ENCODE measurements at places on chromosomes 16 and 17.
A peak's percentile ranks its signal among the peaks of the same experiment; 100 is the strongest.

GRCh38 chr16:88816736-88817535 lies 5.2 kb upstream of the APRT start:
- no peak for DNase-seq

- DNase-seq: no peak
Observed at GRCh38 chr16:12732600-12732999, 71.1 kb downstream of the CPPED1 start.

- no peak for DNase-seq
Observed at GRCh38 chr17:27449541-27449940, 6.7 kb upstream of the KSR1 start.

DNA sequence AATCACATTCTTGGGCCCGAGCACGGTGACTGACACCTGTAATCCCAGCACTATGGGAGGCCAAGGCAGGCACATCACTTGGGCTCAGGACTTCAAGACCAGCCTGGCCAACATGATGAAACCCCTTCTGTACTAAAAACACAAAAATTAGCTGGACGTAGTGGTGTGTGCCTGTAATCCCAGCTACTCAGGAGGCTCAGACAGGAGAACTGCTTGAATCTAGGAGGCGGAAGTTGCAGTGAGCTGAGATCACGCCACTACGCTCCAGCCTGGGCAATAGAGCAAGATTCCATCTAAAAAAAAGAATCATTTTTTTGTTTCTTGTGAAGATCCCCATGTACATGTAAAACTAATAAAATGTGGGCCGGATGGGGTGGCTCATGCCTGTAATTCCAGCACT lies 53.1 kb upstream of the ATF7IP2 start:
- DNase-seq: no peak

GRCh38 chr17:77906377-77906871 lies 52.1 kb upstream of the TNRC6C start:
- peak; percentile 42 for DNase-seq

- DNase-seq: no peak
Observed at GRCh38 chr17:3773511-3773910, 27.5 kb downstream of the ITGAE start.

GRCh38 chr16:82995924-82996441 lies 369.2 kb downstream of the CDH13 start:
- DNase-seq: no peak

GRCh38 chr17:29945281-29945680 lies 3.8 kb downstream of the EFCAB5 start:
- DNase-seq: no peak

DNA sequence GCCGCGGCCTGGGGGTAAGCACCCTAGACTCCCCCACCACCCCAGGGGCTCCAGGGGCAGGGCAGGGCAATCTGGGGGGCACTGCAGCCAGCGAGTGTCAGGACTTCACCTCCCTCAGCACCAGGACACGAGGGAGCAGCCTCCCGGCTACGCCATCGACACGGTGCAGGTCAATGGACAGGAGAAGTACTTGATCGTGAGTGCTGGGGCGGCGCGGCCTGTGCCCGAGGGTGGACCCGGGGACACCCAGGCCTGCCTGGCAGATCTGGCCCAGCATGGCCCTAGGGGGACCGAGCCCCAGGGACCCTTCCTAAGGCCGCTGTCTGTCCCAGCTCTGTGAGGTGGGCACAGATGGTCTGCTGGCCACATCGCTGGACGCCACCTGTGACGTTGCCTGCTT lies 3.1 kb upstream of the RHBDL1 start:
- DNase-seq: no peak

GRCh38 chr16:65061935-65062518 lies 59.8 kb downstream of the CDH11 start:
- DNase-seq: no peak

GRCh38 chr17:3526971-3527370 lies 30.6 kb downstream of the TRPV3 start:
- DNase-seq: no peak

GRCh38 chr17:67411397-67411796 lies 34.3 kb downstream of the PITPNC1 start:
- no peak for DNase-seq

- no peak for DNase-seq
Observed at GRCh38 chr16:24847358-24847664, 1.5 kb downstream of the SLC5A11 start.

DNA sequence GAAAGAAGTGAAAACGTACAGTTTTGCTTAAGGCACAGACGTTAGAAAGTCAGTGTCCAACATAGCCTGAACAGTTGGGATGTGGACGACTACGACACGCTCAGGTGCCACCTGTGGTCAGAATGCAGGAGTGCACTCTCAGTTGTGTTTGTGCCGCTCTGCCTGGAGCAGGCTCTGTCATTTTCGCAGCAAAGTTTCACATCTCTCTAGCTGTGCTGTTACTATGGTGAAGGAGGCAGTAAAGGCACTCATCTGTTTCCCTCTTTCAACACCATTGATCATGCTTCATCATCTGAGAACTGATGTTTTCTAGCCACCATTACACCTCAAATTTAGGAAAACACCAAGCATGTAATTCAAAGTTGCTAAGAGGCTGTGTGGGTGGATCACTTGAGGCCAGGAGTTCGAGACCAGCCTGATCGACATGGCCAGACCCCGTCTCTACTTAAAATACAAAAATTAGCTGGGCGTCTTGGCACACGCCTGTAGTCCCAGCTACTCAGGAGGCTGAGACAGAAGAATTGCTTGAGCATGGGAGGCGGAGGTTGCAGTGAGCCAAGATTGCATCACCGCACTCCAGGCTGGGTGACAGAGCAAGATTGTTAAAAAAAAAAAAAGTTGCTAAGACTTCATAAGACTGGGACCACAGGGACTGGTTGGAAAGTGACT lies 44.9 kb upstream of the DNAJA2 start:
- peak; percentile 12 for DNase-seq

DNA sequence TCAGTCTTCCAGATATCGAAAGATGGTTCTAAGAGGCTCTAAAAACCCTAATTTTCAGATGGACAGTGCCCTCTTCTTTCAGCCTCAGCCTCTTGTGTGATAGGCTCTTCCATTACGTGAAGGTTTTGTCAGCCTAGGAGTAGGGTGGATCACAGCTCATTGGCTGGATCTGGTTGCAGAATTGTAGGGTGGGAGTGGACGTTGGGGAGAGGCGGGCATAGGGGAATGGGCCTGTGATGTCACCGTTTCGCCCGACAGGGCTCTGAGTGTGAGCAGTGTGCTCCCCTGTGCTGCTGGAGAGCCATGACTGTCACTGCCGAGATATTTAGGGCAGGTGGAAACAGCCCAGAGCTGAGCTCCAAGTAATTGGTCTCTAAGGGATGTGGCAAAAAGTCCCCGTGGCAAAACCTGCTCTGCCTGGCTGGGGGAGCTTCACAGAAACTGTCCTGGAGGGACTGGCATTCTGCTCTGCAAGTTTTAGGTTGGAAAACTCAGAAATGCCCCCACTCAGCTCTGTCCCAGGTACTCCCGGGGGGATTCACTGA lies 6.2 kb upstream of the WFIKKN1 start:
- DNase-seq: no peak

- no peak for DNase-seq
Observed at GRCh38 chr17:7095625-7096024, 15.6 kb upstream of the CLEC10A start.

- DNase-seq: no peak
Observed at GRCh38 chr16:88726408-88726749, 20.1 kb downstream of the CTU2 start.

- no peak for DNase-seq
Observed at GRCh38 chr17:74270333-74270732, 3.7 kb upstream of the DNAI2 start.

DNA sequence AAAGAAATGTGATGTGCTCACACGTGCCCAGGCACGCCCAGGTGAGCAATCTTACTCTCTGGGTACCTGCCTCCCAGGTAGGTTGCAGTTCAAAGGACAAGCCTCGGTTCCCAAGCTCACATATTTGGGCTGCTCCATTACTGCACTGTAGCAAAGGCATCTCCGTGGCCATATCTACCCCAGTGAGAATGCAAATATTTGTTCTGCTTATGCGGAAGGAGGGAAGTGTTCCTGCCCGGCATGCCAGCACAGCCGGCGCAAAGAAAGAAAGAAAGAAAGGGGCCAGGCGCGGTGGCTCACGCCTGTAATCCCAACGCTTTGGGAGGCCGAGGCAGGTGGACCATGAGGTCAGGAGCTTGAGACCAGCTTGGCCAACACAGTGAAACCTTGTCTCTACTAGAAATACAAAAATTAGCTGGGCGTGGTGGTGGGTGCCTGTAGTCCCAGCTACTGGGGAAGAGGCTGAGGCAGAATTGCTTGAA lies 30.7 kb downstream of the SLC43A2 start:
- DNase-seq: no peak

GRCh38 chr16:28319476-28320022 lies 27.2 kb downstream of the SBK1 start:
- DNase-seq: no peak

GRCh38 chr17:71033336-71033735 lies 864.0 kb downstream of the KCNJ2 start:
- no peak for DNase-seq

GRCh38 chr16:31007684-31008083 lies 2.8 kb downstream of the STX1B start:
- no peak for DNase-seq

- no peak for DNase-seq
Observed at GRCh38 chr17:61411011-61411260, 11.3 kb downstream of the TBX2 start.

DNA sequence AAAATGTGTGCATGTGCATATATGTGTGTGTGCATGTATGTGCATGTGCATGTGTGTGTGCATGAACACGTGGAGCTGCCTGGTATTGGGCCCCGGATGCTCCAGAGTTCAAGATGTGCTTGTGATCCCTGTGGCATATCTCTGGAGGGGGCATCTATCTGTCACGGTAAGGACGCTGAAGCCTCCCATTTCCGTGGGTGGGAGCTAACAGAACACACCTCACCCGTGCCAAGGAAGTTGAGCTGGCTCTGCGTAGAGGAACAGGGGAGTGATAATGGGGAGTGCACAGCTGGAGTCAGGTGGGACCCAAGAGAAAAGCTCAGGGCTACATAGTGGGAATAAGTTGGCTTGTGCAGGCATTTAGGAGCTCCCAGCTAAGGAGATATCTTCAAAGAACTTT lies 12.7 kb downstream of the ELMO3 start:
- no peak for DNase-seq

GRCh38 chr17:67046398-67046797 lies 2.0 kb downstream of the CACNG1 start:
- peak; percentile 9 for DNase-seq

DNA sequence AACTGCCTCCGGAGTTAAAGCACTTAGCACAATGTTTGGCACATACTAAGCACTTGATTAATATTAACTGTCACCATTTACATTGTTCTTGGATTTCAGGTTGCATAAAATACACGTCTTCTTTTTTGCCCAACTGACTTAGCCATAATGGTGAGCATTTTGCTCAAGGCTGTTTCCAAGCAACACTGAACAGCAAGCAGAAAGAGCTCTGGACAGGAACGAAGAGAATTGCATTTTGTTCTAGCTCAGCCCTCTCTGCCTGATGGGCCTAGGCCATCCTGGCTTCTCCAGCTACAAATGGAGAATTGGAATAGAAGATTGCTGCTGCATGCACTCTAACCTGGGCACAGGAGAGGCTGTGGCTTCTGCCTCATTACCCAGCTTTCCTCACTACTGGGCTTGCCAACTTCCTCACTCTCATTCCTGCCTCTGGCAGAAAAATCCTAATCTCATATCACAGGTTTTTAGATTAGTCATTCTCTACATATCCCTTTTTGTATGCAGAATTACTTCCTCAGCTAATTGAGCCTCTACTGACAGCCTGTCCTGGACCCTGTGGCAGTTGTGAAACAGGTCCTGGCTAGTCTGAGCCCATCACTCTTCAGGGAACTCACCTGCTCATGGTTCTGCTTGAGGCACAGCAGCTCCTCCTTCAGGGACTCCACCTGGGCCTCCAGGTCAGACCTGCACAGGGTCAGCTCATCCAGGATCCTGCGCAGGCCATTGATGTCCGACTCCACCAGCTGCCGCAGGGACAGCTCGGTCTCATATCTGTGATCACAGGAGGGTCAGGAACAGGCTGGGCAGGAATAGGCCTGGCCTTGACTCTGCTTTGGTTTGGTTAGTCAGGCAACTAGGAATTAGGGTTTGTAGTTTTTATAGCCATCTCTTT lies 2.5 kb downstream of the KRT33A start:
- no peak for DNase-seq

- DNase-seq: no peak
Observed at GRCh38 chr16:9817586-9817985, 364.6 kb downstream of the GRIN2A start.

DNA sequence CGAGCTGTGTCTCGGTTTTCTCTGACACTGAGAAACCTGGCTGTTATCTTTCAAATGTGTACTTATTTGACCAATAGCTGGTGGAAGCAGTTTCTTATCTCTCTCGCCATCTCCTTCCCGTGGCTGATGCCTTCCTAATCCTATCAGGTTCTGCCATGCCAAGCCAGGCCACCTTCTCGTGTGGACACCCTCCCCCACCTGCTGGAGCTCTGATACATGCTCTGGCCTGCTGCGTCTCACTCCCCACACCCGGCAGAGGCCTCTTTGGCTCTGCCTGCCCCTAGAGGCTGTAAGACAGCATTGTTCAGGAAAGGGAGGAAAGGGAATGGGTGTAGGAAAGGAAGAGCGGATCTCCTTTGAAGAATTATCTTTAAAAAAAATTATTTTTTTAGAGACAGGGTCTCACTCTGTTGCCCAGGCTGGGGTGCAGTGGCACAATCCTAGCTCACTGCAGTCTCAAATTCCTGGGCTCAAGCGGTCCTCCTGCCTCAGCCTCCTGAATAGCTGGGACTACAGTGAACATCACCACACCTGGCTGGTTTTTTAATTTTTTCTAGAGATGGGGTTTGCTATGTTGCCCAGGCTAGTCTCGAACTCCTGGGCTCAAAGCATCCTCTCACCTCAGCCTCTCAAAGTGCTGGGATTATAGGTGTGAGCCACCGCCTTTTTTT lies 7.5 kb upstream of the ARMC5 start:
- no peak for DNase-seq

DNA sequence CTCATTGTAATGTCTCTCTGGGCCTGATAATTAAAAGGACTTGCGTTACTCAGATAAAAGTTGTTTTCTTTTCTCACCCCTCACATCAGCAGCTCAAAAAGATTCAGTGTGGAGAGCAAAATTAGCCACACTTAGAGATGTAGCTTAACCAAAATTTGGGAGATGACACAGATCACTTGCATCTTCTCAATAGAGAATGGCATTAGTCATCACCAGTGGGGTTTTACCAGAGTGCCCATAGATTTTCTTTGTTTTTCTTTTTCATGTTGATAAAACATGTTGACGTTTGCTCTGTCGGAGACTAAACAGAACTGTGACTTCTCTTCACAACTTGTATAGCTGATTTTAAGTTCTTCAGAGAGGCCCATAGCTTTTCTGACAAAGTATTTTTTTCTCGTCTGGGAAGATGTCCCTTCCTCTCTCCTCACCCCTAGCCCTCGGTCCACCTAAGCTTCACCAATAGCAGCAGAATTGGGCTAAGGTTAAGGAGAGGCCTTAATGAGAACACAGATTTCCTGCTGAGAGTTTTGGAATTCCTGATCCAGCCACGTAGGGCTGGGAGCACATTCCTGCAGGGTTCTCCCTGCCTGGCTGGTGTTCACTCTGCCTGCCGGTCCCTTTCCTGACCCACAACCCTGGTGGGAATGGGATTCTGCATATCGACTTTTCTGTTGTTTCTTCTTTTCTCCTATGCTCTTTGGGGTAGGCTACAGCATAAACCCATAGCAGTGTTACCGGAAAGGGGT lies 92.6 kb downstream of the CACNG3 start:
- DNase-seq: no peak
